ENCODE measurements at places on chromosomes 4 and X.

- no peak for DNase-seq
These were observed 1.2 kb downstream of the ATP10D start for GRCh38 chr4:47486231-47486673.

- no peak for DNase-seq
These were observed 16.4 kb downstream of the FGF2 start for GRCh38 chr4:122842984-122843531.

- DNase-seq: no peak
These were observed 273.7 kb downstream of the ARHGAP24 start for GRCh38 chr4:85748654-85749053.

- no peak for DNase-seq
These were observed 100.7 kb downstream of the NSUN7 start for GRCh38 chr4:40850496-40850895.

DNA sequence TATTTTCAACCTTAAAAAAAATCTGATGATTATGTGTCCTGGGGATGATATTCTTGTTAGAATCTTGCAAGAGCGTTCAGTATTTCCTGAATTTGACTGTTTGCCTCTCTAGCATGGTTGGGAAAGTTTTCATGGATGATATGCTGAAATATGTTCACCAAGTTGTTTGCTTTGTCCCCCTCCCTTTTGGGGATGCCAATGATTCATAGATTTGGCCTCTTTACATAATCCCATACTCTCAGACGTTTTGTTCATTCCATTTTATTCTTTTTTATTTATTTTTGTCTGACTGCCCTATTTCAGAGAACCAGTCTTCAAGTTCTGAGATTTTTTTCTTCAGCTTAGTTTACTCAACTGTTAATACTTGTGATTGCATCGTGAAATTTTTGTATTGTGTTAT, 415.1 kb downstream of the FAM47B start:
- no peak for DNase-seq

GRCh38 chrX:136636121-136636520, 11.8 kb upstream of the CD40LG start:
- DNase-seq: no peak

DNA sequence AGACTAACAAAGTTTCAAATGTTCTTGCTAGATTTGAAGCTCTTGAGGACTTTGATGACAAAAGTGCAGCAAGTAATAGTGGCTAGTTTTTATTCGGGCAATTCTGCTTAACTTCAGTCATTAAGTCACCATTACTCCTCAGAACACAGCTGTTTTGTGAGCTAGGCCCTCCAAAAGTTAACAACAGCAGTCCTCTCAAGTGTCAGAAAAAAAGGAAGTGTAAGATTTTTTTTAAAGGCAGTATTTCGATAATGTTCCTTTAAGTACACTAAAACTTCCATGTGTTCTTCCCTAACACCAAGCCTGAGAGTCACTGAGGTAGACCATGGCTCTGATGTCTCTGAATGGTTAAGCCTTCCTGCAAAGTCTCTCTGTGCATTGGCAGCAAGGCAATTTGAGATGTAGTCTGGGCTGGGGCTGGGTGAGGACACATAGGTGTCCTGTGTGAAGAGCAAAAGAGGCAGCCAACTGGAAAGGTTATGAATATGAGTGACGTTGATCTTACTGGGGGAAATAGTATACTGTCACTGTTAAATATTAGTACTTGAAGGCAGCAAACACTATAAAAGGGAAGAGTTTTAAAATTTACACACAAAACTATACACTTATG, 174.0 kb upstream of the MAP3K15 start:
- no peak for DNase-seq

DNA sequence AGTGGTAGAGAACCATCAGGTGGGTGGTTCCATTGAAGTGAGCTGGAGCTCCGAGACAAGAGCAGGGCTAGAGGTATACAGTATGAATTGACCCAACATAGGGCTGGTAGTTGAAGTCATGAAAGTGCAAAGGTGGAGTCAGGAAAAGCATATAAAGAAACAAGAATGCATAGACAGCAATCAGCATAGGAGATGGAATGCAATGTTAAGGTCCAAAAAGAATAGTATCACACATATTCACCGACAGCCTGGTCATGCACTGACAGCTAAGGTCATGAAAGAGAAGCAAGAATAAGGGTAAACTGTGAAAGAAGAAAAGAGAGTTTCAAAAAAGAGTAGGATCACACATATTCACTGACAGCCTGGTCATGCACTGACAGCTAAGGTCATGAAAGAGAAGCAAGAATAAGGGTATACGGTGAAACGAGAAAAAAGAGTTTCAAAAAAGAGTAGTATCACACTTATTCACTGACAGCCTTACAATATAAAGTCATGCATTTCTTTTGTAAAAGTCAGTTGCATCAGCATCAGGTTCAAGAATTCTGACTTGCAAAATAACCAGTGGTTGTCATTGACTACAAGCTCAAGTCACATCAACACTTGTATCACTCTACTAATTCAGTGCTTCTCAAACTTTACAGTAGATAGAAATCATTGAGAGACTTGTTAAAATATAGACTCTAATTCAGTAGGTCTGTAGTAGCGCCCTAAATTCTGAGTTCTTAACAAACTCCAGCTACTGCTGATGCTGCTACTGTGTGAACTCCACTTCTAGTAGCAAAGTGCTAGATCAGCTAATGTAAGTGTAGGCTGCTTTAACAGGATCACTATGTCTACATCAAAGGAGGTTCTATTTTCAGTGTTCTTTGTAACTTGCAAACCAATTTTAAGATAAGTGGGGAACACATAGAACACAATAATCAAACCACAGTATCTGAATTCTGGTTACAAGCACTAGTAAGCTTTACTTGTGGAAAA, 221.9 kb downstream of the PDGFC start:
- no peak for DNase-seq

- no peak for DNase-seq
These were observed 694.8 kb upstream of the INTU start for GRCh38 chr4:126937846-126938422.

DNA sequence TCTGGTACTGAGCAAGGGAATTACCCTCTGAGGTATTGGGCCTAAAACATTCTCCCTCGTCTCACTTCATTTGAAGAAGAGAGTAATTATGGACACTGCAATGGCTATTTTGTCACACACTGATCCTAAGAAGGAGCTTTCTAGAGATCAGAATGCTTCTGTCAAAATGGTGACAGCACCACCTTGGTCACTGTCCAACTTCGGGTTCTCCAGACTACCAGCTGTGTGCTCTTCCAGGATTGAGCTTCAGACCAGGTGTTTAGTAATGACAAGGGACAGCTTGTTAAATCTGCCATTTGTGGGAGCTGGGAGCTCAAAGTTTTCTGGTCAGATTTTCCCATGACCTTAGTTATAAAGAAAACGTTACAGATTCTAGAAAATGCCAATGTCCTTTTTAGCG, 105.4 kb downstream of the POLA1 start:
- no peak for DNase-seq

GRCh38 chrX:68843992-68844391, 15.2 kb downstream of the EFNB1 start:
- no peak for DNase-seq

GRCh38 chr4:158581161-158581560, 59.5 kb downstream of the RXFP1 start:
- DNase-seq: no peak

DNA sequence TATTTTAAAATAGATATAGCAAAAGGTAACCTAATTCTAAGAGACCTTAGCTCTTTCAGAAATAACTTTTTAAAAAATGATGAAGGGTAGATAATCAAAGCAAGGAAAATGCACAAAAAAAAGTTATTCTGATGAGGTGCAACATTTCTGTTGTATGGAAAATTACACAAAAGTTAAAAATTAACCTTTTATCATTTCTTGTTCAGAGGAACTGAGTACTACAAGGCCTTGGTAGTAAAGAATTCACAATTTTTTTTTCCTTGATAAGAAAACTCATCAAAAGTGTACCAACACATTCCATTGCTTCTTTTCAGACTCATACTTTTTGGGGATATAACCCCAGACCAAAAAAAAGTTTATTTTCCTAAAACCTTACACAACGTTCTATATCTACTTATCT, 213.0 kb downstream of the IL15 start:
- DNase-seq: no peak

- no peak for DNase-seq
These were observed 82.7 kb downstream of the PARM1 start for GRCh38 chr4:75015627-75016026.

DNA sequence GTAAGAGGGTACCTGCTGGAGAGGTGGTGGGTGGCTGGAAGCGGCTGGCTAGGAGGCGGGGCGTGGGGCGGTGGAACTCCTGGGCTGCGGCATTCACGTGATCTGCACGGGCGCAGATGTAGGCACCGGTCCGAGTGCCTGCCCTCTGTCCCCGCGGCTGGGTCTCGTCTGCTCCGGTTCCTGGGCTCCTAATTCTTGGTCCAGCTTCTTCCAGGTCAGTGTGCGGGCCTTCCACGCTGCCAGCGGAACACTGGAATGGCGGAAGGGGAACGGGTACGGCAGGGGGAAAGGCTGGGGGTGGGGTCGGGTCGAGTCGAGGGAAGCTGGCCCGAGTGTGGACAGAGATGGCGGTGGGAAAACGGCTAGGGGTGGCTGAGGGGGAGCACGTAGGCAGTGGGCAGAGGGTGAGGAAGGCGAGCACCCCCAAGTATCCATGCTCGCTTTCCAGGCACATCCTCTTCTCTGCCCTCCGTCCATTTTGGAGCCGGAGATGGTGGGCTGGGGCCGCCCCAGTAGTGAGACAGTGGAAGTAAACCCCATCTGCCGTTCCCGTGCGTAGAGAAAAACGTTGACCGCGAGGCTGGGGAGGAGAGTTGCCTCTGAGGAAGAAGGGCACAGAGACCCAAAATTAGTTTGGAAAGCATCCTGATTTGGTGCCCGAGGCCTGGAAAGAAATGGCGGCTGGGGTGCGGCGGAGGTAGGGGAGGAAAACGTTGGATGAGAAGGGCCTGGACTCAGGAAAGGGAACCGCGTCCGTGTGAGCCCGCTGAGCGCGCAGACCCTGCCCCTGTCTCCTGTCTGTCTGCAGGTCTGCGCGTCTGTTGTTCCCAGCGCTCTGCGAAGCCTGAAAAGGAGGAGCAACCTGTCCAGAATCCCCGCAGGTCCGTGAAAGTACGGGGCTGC, at the start of gene TCEAL4:
Gene TCEAL4, plus strand, starts transcription at position 105 of the 903 bp plus-strand sequence. CDS start 1,161 bp downstream, outside the sequence.
- DNase-seq: no peak
